HCT116 (cell line): ENCODE measurements at places on chromosomes 2 and 18.

DNA sequence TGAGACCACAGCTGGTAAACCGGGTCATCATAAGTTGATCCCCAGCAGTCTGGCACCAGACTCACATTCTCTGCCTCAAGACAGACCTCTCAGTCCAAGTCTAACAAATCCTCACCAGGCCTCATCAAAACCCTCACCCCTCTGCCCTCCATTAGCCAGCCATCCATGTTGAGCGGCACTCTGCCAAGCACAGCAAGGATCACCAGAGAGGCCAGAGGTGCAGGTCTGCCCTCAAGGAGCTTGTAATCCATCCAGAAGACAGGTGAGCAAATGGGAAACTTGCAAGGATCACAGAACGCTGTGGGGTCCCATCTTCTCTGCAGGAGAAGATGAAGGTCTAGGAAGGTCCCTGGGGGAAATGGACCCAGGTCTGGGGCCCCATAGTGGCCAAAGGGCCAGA lies 63.6 kb downstream of the TNS1 start:
- DNase-seq: no peak

GRCh38 chr18:74745633-74746403 lies 148.1 kb downstream of the ZNF407 start:
- peak; percentile 40 for DNase-seq

DNA sequence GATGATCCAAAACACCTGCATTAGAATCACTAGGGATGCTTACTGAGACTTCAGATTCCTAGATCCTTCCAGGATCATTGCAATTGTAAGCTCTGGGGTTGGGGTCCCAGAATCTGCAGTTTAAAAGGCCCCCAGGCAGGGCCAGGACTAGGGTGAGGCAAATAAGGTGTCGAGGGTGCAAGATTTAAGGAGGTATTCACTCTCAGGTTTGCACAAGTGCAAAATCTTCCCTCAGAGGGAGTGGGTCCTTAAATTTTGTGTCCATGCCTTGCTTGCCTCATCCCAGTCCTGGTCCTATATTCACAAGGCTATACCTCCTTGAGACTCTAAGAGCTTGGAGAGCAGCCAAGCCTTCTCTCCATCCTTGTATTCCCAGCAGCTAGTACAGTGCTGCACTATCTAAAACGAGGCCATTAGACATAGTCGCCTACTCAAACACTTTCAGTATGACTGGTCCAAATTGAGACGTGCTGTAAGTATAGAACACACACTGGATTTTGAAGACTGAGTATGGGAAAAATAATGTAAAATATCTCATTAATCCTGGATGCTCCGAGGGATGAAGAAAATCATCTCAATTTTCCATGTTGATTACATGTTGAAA lies 31.6 kb upstream of the MREG start:
- DNase-seq: no peak

DNA sequence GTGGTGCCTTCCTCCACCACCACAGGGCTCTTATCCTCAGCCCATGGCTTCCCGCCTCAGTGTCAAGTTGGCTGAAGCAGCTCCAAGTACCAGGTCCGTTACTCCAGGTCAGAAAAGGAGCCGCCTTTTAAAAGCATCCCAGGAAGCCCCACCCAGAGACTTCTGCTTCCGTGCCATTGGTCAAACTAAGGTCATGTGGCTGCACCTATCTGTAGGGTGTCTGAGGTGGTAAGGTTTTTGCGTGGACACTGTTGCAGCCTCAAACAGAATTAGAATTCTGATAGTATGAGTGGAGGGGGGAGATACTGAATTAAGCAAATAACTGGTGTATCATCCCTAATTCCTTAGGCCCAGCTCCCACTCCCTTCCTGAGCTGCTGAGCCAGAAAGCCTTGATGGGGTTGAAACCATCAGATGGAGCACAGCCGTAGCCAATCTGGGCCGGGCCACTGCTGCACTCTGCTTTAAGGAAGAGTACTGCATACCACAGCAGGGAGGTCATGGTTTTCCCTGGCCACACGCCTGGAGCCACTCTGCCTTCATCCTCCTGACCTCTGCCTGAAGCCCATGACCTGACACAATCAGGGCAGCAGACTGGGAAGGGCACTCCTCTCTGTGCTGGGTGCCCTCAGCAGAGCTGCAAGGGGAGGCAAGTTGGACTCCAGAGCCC lies 8.4 kb downstream of the TMEM247 start:
- no peak for DNase-seq

GRCh38 chr2:236075802-236076201 lies 92.4 kb downstream of the GBX2 start:
- DNase-seq: no peak

- DNase-seq: no peak
Measured at GRCh38 chr2:170139276-170139967, 38.5 kb upstream of the MYO3B start.

GRCh38 chr2:45125232-45125631 lies 116.0 kb upstream of the SIX2 start:
- DNase-seq: no peak

- DNase-seq: peak; percentile 49
Measured at GRCh38 chr18:50203801-50204604, 9.1 kb upstream of the MYO5B start.

GRCh38 chr2:228417956-228418355 lies 236.5 kb upstream of the SPHKAP start:
- no peak for DNase-seq
